Liver (tissue), 10 donors: ENCODE measurements at places on chromosomes 7 and 10. TPM values are rescaled to one million over a fixed set of nuclear protein-coding genes. Genes with fewer than 3 reads are reported as not detected.

SPDYE16 gene
- 0.28 TPM for total RNA-seq

HOXA5 gene
- 0.42 TPM for total RNA-seq

CYP3A4 gene
- 0.51 TPM for total RNA-seq

STK32C gene
- 1.8 TPM for total RNA-seq

AS3MT gene
- 18.8 TPM for total RNA-seq

FAM25G gene
- total RNA-seq: not detected

TAF5 gene
- total RNA-seq: 5.6 TPM

ECHS1 gene
- total RNA-seq: 41.5 TPM

CASTOR2 gene
- 5.0 TPM for total RNA-seq

GPR15LG gene
- total RNA-seq: not detected

MSRB2 gene
- 9.7 TPM for total RNA-seq

ABCB4 gene
- total RNA-seq: 409 TPM

LBX1 gene
- total RNA-seq: not detected

OR2F1 gene
- total RNA-seq: 0.05 TPM

LRIT1 gene
- total RNA-seq: not detected

NPY gene
- not detected for total RNA-seq

RHEB gene
- 31.6 TPM for total RNA-seq

EPDR1 gene
- 10.4 TPM for total RNA-seq

PPP1R3C gene
- total RNA-seq: 34.6 TPM

MOGAT3 gene
- 1.8 TPM for total RNA-seq

GNG11 gene
- total RNA-seq: 4.0 TPM

COBL gene
- 18.7 TPM for total RNA-seq

SLC13A1 gene
- not detected for total RNA-seq

EFCAB10 gene
- total RNA-seq: not detected

PRPS1L1 gene
- not detected for total RNA-seq

CHCHD1 gene
- 7.6 TPM for total RNA-seq

SPDYE11 gene
- total RNA-seq: not detected

CHST15 gene
- total RNA-seq: 16.5 TPM

HOGA1 gene
- 21.8 TPM for total RNA-seq

SNX8 gene
- total RNA-seq: 10.7 TPM

BAMBI gene
- 4.6 TPM for total RNA-seq

MNX1 gene
- total RNA-seq: not detected

LIPM gene
- not detected for total RNA-seq

VWDE gene
- total RNA-seq: 0.05 TPM

PTF1A gene
- total RNA-seq: not detected

SRRM3 gene
- not detected for total RNA-seq

ZNF467 gene
- 3.8 TPM for total RNA-seq

FAM25C gene
- total RNA-seq: not detected

HEPACAM2 gene
- total RNA-seq: not detected

RBP3 gene
- not detected for total RNA-seq

SPDYE9 gene
- not detected for total RNA-seq

UTF1 gene
- total RNA-seq: not detected

PTPRZ1 gene
- total RNA-seq: 0.09 TPM

CNPY1 gene
- not detected for total RNA-seq

C10orf105 gene
- under 0.01 TPM for total RNA-seq

COL17A1 gene
- total RNA-seq: 1.7 TPM

TDRD1 gene
- 0.17 TPM for total RNA-seq

PDK4 gene
- 116 TPM for total RNA-seq
